ENCODE measurements at places on chromosomes 2 and 18.

DNA sequence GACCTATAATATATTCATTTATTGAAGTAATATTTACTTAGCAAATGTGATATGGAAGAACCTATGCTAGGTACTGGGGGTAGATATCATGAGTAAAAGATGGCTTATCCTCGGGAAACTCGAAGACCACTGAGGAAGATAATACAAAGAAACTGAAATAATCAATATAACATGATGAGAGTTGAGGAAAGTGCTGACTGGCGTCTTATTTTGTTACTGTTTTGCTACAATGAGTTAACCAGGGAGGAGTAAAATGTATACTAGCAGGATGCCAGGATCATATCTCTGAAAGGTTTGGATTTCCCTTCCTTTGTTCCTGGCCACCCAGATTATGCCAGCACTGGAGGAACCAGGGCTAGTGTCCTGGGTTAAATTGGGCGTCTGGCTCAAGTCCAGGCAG, 111.7 kb upstream of the SPATS2L start:
- DNase-seq: no peak

GRCh38 chr2:30666266-30666874, 140.9 kb downstream of the CAPN13 start:
- peak; percentile 32 for DNase-seq

GRCh38 chr2:1153920-1154319, 203.3 kb downstream of the SNTG2 start:
- DNase-seq: no peak

- no peak for DNase-seq
Observed at GRCh38 chr18:50662775-50663383, 103.0 kb downstream of the MAPK4 start.

DNA sequence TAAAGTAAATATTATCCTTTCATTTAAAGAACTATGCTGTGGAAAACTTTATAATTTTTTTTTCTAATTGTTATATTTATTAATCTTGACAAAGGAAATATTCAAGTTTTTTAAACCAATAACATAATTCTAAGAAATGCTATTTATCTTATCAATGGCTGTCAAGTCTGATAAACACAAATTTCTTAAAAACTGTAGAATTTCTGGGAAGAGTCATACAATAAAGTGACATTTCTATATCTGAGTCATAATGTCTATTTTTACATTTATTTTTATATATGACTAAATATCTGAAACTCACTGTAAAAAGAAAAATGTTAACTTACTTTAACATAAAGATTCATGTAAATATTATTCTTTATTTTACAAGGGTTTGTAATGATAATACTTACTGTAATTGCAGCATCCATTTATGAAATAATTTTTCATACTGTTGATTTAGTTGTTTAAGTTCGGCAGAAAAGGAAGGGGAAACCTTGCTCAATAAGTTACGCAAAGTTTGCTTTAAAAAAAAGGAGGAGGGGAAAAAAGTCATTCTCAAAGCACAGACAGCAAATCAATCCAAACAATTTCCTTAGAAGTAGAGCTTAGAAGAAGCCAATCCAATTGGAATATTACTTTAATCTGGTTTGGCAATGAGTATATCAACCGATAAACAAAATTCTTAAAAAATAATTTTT, 32.4 kb downstream of the ORC2 start:
- no peak for DNase-seq

- DNase-seq: no peak
Observed at GRCh38 chr18:3281456-3282400, 19.8 kb downstream of the MYL12B start.

- no peak for DNase-seq
Observed at GRCh38 chr2:10810202-10811161, 2.1 kb downstream of the PDIA6 start.

GRCh38 chr2:96897491-96898134, 27.7 kb upstream of the SEMA4C start:
- no peak for DNase-seq

- no peak for DNase-seq
Observed at GRCh38 chr2:143558665-143559064, 429.4 kb downstream of the ARHGAP15 start.

- DNase-seq: no peak
Observed at GRCh38 chr2:165401285-165401852, 68.1 kb upstream of the CSRNP3 start.

- no peak for DNase-seq
Observed at GRCh38 chr18:23094411-23095190, 40.7 kb upstream of the CABLES1 start.

GRCh38 chr2:38296197-38296780, 80.8 kb downstream of the ATL2 start:
- no peak for DNase-seq

- no peak for DNase-seq
Observed at GRCh38 chr2:140657657-140658056, 1473.2 kb downstream of the LRP1B start.

- no peak for DNase-seq
Observed at GRCh38 chr2:26651470-26651771, 10.3 kb upstream of the CIB4 start.

- DNase-seq: no peak
Observed at GRCh38 chr2:239498981-239499634, 98.3 kb upstream of the HDAC4 start.

DNA sequence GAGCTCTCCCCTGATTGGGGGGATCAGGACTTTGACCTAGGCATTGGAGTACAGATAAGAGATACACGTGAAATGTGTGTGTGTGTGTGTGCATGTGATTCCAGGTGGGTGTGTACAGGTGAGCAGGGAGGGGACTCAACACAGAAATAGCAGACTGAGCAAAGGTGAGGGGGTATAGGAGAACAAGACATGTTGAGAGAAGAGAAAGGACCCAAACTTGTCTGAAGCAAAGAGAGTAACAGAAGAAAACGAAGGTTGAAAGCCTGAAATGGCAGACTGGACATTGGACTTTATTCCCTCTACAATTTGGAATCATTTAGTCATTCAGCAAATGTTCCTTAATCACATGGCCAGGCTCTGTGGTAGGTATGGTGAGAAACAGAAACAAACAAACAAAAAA, 23.3 kb downstream of the MRO start:
- DNase-seq: no peak

- DNase-seq: no peak
Observed at GRCh38 chr2:165582863-165583506, 113.5 kb downstream of the CSRNP3 start.

- no peak for DNase-seq
Observed at GRCh38 chr2:235011929-235012631, 60.3 kb downstream of the SH3BP4 start.

DNA sequence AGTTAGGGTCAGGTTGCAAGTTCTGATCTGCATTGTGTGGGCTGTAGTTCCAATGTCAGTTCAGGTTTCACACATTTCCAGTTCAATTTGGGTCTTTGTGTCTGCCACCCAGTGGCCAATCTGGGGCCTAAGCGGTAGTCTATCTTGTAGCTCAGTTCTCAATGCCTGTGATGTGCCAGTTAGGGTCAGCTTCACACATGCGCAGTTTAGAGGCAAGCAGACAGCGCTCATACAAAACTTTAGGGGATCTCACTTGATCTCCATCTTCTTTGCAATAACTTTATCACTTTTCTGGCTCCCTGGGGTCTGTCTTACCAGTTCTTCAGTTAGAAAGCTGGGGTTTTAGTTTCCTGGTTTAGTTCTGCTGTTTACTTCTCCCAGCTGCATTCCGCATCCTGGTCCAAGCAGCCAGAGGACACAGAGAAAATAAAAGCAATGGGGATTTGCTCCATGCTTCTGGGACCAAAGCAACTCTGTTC, 11.0 kb upstream of the ZNF24 start:
- no peak for DNase-seq

GRCh38 chr2:43266711-43267111, 40.3 kb upstream of the ZFP36L2 start:
- DNase-seq: no peak

GRCh38 chr2:228072669-228073068, 108.8 kb downstream of the SPHKAP start:
- DNase-seq: no peak

- DNase-seq: no peak
Observed at GRCh38 chr2:32718752-32719151, 90.9 kb downstream of the TTC27 start.

GRCh38 chr2:231996797-231997540, 35.5 kb downstream of the DIS3L2 start:
- DNase-seq: no peak

- no peak for DNase-seq
Observed at GRCh38 chr2:110095994-110096633, 19.5 kb downstream of the MALL start.
